ENCODE measurements at places on chromosomes 1 and 21.
A peak's percentile ranks its signal among the peaks of the same experiment; 100 is the strongest.

- no peak for DNase-seq
These were observed 119.5 kb upstream of the TMPRSS2 start for GRCh38 chr21:41627428-41627827.

GRCh38 chr1:53089478-53090226, 27.6 kb downstream of the PODN start:
- DNase-seq, result no peak

DNA sequence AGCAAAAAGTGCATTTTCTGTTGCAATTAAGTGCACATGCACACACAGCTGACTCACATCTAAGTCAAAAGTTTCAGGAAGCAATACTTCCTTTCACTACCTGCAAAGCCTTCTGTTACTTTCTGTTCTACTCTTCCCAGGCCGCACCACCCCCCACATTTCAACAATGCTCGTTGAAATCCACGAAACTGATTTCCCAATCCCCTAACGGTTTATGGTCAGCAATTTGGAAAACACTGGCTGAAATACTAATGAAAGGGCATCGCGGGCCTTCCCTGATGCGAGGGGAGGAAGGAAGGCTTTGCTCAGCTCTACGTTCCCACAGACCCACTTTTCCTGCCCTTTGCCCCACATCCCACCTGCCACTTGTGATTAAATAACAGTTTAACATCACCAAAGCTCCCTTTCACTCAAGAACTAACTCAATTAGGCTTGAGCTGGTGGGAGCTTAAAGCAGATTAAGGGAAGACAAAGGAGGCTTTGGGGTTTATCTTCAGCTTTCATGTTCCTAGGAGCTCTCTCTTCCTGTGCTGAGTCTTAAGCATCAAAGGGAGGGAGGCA, 243.2 kb upstream of the RAB4A start:
- peak; percentile 42 for DNase-seq

DNA sequence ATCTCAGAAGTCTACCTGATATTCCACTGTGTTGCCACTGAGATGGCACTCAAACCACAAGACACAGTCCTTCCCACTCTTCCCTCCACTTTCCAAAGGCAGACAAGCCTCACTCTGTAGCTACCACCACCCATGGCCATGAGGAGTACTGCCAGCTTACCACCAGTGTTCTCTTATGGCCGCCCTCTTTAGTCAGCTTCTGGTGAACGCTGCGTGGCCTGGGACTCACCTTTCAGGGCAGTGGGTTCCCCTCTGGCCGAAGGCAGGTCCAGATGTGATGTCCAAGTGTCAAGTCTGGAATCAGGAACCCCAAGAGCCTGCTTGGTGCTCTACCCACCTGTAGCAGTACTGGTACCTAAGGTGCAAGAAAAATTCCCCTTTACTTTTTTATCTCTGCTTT, 580.8 kb downstream of the LRRIQ3 start:
- DNase-seq, result no peak

GRCh38 chr1:235843461-235843961, 23.2 kb downstream of the LYST start:
- no peak for DNase-seq

DNA sequence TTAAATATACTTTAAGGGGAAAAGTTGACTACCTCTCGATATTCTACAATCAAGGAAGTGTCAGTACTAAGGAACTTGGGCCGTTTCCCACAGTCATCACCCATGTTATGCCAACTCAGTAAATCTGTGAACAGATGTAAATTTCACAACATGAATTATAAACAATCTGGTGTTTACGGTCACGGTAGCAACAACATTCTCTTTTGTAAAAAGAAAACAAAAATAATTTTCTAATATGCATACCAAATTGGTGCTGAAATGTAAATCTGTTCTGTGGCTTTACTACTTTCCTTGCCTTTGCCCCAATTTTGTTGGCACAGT, 1.2 kb downstream of the SH3GLB1 start:
- DNase-seq, result no peak

DNA sequence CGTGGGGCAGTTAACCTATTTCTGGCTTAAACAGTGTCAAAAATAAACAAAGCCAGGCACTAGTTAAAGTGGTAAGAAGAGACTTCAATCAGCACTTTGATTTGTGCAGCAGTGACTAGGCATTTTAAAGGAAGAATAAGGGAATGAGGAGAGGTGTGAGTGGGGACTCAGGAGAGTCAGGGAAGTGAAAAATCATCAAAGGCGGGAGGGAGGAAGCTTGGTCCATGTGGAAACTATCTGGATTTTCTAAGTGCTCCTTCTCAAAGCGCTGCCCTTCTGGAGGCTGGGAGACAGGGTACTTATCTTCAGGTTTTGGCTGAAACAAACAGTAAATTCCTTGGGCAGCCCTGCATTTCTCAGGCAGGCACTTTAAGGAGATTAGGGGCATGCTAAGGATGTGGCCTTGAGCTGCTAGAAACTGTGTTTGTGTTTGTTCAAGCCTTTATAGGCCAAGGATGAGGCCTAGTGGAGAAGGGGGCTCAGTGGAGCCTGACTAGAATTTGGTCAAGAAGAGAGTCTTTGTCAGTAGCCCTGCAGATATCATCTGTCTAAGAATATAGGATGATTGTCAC, 486.5 kb downstream of the SIPA1L2 start:
- DNase-seq, result no peak

DNA sequence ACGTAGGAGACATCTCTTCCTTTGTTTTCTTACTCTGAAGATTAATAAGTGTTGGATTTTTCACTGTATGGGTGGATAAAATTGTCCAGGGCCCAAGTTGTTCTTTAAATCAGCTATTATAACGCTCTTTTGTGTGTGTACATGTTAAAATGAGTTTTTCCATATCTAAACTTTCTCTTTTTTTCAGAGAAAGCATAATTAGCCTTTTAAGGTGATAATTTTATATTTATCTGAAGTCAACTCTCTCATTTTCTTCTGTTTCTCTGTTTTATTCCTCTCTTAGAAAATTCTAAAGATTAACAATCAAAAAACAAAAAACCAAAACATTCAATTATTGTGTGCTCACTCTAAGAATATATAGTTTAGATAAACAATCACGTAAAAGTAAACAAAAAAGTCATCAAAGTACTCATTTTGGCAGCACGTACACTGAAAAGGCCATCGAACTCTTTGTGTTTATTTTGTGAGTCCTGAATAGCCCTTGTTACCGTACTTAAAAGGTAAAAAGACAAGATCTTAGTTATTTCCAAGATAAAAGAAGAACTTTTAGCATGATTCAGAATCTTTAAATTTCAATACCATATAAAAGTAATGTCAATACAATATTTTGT, 7.2 kb upstream of the CDC73 start:
- no peak for DNase-seq

DNA sequence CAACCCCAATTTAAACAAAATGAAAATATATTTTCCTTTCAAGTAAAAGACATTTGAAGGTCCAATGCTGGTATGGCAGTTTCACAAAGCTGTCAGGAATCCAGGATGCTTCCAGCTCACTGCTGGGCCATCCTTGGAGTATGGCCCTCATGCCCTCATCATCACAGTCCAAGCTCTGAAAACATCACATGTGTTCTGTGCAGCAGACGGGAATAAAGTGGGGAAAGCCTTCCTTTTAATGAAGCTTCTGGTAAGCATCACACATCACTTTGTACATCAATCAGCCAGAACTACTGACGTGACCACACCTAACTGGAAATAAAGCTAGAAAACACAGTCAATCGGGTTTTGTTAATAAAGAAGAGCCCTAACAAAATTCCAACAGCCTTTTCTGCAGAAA, 22.7 kb downstream of the CDC42BPA start:
- DNase-seq, result no peak

DNA sequence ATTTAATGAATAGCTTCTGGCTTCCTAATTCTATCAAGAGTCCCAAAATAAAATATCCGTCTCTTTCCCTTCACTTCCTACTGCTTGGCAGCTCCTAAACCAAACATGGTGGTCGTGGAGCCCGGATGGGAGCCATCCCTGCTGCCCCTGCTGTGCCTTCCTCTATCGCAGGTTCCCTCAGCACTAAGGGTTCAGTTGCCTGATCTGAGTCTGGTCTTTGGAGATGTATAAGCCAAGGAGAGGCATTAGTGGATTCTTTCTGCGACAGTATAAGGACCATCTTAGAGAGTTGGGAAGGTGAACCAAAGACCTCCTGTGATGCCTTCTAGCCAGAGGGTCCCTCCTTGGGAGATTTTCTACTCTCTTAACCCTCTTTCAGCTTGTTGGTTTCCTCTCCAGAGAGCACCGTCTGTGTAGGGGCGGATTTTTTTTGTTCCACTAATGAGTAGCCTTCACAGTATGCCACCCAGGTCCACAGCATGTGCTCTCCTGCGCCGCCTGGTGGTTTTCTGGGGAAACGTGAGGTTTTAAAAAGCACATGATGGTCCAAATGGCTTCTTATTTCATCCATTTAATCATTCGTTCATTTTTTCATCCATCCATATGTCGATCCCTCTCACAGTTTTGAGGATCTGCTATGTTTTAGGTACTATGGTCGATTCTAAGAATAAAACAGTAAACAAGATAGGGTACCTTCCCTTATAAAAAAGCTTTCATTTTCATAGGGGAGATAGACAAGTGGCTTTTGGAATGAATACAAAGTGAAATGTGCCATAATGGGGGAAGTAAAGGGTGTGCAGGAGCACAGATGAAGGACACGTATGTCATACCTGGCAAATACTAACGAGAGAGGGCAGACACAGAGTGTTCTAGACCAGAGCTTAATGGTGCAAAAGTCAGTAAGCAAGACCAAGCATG, 71.0 kb downstream of the NFASC start:
- peak; percentile 60 for DNase-seq

DNA sequence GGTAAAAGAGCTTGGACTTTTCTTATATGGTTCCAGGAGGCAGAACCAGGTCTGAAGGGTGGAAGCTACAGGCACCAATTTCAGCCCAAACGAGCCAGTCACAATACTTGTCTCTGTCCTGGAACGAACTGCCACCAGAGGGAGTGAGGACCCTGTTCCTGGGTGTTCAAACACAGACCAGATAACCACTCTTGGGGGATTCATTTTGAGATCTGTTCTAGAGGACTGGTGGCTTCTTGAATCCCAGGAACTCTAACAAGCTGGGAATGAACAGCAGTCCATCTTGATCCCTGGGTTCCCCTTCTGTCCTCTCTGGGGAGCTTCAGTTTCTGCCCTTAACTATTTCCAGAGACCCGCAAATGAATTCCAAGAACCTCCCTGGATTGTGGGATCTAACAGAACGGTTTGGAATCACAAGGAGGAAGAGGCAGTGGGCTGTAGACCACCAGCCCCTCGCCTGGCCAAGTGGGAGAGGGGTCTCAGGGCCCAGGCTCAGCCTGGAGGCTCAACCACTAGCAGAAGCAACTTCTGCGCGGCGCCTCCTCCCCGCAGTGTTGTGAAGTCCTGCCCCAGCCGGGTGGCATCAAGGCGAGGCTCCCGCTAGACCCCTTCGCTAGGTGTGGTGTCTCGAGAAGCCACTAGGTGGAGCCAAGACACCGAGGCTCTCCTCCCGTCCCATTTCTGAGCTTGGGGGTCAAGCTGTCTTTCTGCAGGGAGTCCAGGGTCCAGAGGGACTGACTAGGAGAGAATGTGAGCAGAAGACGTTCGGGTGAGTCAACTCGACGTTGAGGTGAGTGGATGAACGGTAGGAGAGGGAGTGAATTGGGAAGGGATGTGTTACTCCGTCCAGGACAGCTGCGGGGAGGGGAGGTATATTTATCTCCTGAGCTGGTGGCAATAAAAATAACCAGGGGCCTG, 12.1 kb upstream of the NES start:
- peak; percentile 76 for DNase-seq

DNA sequence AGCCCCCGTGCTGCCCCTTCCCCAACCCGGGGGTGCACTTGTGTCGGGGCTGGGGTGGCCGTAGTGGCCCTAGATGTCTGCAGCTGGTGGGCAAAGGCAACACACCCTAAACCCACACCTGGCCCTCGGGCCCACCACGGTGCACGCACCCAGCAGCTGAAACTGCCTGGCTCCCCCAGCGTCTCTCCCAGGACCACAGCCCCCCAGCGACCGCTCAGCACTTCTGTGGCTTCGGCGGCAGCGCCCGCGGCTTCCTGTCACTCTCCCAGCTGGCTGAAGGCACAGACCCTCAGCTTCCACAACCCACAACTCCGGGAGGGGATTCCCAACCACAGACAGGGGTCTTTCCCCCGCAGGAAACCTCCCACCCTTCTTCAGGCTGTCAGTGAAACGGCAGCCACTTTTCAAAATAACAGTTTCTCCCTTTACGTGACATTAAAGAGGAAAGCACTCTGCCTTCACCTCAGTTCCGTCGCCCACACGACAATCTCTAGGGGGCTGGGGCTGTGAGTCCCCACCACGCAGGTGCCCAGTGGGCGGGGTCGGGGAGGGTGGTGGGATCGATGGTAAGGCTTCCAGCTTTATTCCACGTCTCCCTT, 40.7 kb upstream of the COL6A2 start:
- DNase-seq, result no peak

GRCh38 chr1:15974855-15975254, 1.0 kb downstream of the ZBTB17 start:
- no peak for DNase-seq

DNA sequence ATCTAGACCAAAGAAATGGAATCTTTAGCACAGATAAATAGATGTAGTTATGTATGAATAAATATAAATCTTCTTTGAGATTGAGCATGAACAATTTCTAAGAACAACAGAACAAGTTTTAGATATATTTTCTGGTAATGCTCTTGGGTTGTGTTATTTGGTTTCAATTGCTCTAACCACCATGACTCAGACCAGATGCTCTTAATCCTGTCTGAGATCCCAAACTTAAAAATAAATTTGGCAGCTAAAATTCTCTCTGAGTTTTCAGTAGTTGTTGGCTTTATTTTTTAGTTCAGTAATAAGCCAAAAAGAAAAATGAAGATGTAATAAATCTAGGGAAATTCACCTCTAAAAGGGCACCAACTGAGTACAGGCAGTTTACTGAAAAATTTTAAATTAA, 1693.4 kb downstream of the NCAM2 start:
- DNase-seq, result no peak

- DNase-seq, result no peak
These were observed 89.0 kb upstream of the MACF1 start for GRCh38 chr1:39115271-39116110.

GRCh38 chr21:36347278-36347961, 27.4 kb downstream of the MORC3 start:
- no peak for DNase-seq

DNA sequence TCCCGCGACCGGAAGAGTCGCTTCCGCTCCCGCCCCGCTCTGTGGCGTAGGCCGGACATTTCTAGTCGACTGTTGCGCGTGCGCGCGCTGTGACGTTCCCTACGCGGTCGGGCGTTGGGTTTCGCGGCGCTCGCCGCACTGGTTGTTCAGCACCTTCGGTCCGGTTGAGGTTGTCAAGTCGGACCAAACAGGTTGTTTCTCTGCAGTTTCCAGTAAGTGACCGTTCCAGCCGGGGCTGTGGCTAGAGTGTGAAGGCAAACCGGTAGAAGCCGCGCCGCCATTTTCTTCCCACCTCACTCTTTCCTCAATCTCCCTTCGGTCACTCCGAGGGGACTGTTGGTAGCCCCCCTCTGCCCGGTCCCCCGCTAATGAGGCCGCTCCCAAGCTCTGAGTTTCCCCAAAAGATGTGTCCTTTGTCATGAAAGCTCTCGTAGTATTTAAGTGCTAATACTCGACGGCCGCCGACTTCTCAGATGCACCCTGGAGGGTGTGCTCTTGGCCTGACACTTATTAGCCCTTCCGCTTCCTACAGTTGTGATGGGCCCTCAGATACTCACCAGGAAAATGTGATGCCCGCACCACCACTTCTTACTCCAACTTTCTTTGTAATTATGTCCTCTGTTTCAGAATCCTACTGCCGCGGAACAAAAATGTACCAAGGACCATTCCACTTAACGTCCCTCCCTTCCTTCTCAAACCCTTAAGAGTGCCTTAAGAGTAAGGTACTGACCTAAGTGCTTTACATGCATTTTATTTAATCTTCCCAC, 56.3 kb downstream of the TRAF5 start:
- peak; percentile 87 for DNase-seq

GRCh38 chr21:45855248-45855811, 126.2 kb upstream of the COL6A1 start:
- no peak for DNase-seq

GRCh38 chr1:7991504-7992440, 30.3 kb downstream of the PARK7 start:
- no peak for DNase-seq
